ENCODE measurements at places on chromosomes 7 and 10.

DNA sequence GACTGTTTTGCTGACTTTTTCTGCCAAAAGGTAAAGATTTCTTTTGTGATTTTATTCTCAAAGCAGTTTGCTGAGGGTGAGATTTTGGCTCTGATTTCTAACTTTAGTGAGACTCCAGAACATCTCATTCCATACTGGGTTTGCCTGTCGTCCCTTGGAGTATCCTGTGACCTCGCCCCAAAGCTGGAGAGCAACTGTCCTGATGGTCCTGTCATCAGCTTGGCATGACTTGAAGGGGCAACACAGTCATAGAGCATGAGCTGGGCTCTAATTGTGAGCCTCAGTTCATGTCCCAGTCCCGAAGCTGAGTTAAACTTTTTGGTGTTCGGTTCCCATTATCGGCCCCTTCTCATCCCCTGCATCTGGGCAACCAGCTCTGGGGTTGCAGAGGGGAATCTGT, 23.4 kb downstream of the C10orf90 start:
- no peak for DNase-seq

GRCh38 chr10:14602807-14603533, 171.7 kb downstream of the FAM107B start:
- no peak for DNase-seq

GRCh38 chr10:50674469-50675254, 50.9 kb upstream of the SGMS1 start:
- DNase-seq: no peak

DNA sequence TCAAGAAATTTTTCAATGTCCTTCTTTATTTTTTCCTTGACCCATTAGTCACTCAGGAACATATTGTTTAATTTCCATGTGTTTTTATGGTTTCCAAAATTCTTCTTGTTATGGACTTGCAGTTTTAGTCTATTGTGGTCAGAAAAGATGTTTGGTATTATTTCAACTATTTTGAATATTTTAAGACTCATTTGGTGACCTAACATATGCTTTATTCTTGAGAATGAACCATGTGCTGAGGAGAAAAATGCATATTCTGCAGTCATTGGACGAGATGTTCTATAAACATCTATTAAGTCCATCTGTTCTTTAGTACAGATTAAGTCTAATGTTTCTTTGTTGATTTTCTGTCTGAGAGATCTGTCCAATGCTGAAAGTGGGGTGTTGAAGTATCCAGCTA, 42.3 kb upstream of the MDFIC start:
- no peak for DNase-seq

DNA sequence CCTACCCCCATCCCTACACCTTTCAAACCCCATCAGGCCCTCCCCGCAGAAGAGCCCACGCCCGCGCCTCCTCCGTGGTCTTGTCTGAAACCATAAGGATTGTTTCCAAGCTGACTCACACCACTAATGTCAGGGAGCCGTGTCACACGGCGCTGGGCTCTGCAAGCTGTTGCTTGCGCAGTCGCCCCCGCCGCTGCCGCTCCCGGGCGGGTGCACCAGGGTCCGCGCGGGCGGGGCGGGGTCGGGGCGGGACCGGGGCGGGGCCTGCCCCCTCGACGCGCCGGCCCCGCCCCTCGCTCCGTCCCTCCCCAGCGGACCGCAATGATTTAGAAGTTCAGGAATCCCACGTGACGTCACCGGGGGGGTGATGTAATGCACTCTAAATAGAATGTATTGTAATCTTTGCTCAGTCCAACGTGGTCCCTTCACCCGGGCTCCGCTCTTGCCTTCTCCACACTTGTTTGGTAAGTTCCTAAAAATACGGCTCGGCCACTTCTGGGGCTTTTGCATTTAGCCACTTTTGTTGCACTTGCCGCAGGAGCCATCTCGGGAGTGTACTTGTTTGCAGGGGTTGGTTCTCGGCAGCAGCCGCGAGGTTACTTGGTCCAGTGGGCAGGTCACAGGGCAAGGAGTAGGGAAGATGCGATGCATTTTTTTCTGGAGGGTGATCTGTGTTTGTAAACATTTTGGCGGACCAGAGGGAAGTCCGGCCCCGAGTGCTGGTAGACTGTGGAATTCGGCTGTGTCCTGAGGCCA, 3.2 kb upstream of the CREB5 start:
- DNase-seq: no peak

- DNase-seq: no peak
These were observed 57.7 kb downstream of the SLIT1 start for GRCh38 chr10:97128039-97128492.

Measured in stimulated activated CD4-positive, alpha-beta T cell treated with anti-CD3 and anti-CD28 coated beads, TNF-alpha, amount 100 ng/mL, for 1 hour (primary cell).